ENCODE measurements at places on chromosomes 2 and 18.
A peak's percentile ranks its signal among the peaks of the same experiment; 100 is the strongest.

GRCh38 chr2:200733713-200734198 is 78.0 kb upstream of the BZW1 start:
- no peak for DNase-seq

DNA sequence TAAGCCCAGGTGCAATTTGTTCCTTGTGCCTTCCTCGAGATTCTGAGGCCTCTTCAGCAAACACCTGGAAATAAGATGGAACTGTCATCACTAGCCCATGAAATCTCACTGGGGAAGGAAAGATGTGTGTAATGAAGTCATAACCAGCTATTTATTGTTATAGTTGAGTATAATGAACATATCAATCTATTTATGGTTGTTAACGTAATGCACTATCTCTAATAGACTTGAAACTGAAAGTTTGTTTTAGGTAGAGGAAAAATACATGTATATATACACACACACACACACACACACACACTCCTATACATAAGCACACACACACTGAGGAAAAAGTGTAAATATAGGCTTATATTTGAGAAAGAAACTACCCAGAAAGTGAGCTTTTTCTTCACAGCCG is 62.8 kb downstream of the UGGT1 start:
- no peak for DNase-seq

- no peak for DNase-seq
Measured at GRCh38 chr2:54289917-54290316, 33.9 kb upstream of the TSPYL6 start.

GRCh38 chr2:99032001-99032400 is 96.0 kb upstream of the CRACDL start:
- DNase-seq: no peak

DNA sequence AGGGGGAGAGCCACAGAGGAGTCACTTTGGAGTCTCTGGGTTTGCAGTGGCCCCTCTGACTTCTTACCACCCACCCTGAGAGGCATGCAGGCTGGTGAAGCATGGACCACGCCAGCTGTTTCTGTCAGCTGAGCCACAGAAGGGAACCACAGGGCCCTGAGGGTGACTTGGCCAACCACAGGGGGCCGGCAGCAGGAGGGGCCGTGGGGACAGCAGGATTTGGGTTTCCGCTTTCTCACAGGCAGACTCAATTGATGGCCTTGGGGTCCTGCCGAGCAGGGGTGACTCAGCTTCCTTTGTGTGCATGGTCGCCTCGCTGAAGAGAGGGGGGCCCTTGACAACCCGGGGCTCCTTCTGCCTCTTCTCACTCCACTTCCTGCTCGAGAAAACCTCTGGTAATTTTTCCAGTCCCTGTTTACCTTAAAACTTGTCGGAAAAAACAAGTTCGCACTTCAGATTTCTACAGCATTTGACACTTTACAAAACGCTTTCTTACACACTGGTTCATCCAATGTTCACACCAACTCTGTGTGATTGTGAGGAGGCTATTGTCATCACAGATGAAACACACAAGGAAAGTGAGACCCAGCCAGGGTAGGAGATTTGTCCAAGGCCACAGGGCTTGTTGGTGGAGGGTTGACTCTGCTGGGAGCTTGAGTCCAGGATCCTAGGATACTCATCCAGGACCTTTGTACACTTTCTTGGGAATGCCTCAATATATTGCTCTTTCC is 311.2 kb downstream of the LPIN1 start:
- DNase-seq: peak; percentile 19

GRCh38 chr18:74286856-74287255 is 4.9 kb downstream of the CYB5A start:
- DNase-seq: no peak

DNA sequence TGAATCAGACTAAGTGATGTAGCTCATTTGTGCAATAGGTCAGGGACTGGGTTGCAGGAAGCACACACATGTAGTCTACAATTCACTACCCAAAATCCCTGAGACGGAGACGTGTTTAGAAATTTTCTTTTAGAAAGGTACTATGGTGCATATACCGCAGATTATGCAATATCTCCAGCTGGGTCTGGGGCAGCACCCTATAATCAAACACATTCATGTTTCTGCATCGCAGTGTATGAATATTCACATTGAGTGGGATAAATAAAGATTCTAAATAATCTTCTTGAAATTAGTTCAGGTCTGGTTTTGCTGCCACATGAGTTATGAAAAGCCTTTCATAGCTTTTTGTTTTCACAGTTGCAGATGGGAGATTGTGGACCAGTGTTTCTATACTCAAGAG is 395.7 kb upstream of the FANCL start:
- no peak for DNase-seq

GRCh38 chr18:55996717-55997116 is 408.7 kb upstream of the TCF4 start:
- no peak for DNase-seq

DNA sequence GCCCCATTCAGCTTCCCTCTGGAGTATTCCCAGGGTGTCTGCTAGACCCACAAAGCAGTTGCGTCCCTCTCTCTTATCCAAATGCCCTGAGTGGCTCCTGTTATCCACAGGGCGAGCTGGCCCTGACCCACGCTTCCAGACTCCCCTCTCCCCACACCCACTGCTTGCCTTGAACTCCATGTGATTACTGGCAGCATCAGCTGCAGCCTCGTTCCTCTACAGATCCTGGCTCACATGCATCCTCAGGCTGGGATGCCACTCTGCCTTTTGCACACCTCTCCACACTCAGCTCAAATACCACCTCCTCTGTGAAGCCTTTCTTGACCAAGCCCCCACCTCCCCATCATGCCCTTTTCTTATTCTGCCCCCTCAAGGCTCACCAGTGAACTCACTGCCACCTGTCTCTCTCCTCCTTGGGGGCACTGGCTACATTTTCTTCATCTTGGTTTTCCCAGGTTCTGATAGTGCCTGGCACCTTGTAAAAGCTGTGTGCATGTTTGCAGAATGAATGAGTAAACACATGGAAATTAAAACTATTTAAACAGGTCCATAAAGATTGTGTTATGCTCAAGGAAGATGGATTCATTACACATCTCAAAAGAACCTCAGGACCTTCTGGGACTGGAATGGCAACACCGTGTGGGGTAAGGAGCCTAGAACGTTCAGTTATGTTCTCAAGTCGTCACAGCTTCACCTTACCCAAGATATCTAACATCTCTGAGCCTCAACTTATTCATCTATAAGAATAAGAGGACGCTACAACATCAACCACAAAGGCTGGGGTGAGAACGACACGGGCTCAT is 165.0 kb downstream of the BCL2 start:
- no peak for DNase-seq

DNA sequence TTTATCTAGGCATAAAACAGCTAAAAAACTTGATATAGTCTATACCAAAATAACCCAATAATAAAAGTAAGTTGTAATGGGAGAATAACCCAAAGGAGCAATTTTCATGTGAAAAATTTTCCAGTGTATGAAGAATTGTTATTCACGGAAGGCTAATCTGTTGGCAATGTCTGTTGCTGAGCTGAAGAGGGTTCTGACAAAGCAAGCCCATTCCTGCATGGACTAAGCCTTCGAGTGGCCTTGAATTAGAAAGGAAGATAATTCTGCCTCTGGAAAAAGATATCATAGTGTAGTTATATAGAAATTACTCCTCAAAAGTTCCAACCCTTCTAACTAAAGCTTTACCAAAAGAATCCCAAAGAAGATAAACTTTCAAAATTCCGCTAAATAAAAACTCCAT is 101.5 kb downstream of the MAP2 start:
- no peak for DNase-seq

- no peak for DNase-seq
Measured at GRCh38 chr2:20645761-20646160, 5.1 kb downstream of the HS1BP3 start.

DNA sequence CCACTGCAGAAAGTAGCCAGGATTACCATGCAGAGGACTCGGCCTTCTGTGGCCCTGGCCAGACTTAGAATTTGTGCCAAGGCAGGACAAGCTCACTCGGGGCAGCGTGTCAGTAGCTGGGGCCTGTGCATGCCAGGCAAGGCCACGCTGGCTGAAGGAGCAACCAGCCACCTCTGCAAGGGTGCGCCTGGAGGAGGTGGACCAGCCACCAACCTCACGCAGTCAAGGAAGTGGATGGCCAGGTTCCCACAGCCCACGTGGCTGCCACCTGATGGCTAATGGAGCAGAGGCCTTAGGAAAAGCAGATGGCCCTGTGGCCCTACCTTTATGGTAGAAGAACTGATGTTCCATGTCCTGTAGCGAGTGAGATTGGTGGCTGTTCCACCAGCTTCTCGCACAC is 107.9 kb downstream of the CCDC74A start:
- DNase-seq: no peak

DNA sequence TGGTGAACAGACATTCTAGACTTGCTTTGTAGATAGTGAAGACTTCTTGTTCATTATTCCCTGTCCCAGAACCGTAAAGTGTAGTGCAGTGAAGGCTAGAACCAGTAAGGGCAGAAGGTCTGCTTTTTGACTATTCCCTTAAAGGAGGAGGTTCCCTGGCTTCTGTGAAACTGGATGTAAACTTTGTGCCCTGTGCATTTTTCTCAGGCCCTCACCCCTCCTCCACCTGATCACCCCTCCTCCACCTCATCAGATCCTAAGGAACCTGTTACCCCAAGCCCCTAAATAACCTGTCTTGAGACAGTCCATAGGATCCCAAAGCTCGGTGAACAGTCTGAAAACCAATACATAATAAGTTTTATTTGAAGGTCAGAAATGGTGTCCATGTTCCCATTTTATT is 33.7 kb downstream of the SFT2D3 start:
- DNase-seq: no peak

GRCh38 chr2:138028538-138028937 is 64.3 kb downstream of the HNMT start:
- DNase-seq: no peak

- DNase-seq: no peak
Measured at GRCh38 chr2:24007693-24008092, 2.2 kb upstream of the MFSD2B start.

- DNase-seq: no peak
Measured at GRCh38 chr2:98552499-98553179, 55.7 kb downstream of the COA5 start.

DNA sequence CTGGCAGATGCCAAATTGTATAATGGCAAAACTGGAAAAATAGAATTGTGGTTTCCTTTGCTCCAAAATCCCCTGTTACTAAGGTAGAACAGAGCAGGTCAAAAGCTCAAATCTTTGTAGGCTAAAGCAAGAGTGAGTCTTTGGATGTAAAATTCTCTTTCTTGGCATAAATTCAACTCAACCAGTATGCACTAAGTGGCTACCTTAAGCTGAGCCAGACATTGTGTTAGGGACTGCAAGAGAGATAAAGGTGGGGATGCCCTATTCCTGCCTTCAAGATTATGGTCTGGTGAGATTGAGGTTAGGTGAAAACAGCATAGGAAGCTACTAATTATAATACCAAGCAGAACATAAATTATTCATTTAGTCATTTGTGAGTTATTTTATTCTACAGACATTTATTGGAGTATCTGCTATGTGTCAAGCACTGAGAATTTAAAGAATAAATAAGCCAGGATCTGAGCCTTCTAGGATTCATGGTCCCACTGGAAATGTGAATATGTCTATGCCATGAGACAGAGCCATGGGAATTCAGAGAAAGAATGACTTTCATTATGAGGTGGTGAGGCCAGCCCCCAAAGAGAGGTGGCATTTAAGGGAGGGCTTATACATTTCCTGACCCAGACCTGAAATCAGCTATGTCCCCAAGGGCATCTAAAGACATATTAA is 198.0 kb upstream of the NCKAP5 start:
- DNase-seq: no peak

GRCh38 chr2:30736461-30737325 is 70.6 kb downstream of the CAPN13 start:
- no peak for DNase-seq

DNA sequence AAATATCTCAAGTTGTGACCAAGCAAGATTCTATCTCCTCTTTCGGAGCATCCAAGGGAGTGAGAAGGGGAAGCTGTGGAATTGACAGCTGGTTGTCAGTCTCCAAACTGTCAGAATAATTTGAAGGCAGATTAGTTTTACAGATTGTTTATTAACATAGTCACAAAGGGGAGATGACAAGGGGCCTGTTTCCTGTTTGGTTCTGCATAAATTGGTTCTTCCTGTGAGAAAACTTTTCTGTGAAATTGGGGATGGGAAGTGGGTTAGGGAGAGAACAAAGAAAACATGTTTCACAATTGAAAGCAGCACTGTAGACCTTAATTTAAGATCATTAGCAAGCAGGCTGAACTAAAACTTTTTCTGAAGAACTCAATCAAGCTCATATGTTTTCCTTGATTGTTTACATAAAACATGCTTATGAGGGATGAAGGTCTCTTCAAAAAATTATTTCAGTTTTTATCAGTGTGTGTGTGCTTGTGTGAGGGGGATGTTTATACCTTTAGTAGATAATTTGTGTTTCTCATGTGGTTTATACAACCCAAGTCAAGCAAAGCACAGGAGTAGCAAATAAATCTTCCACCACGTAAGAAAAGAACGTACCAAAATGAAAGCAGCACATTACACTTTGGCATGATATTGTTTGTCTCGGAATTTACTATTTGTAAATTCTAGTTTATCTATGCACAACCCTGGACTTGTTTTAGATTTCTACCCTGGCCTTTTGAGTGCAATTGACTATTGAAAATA is 604.9 kb upstream of the CDH2 start:
- DNase-seq: no peak

GRCh38 chr2:28108143-28108542 is 217.6 kb downstream of the BABAM2 start:
- no peak for DNase-seq

- no peak for DNase-seq
Measured at GRCh38 chr2:54227798-54228197, 28.2 kb downstream of the TSPYL6 start.

- DNase-seq: no peak
Measured at GRCh38 chr18:44826418-44827259, 146.0 kb downstream of the SETBP1 start.

GRCh38 chr2:42336361-42336965 is 24.6 kb downstream of the COX7A2L start:
- no peak for DNase-seq

GRCh38 chr2:130864830-130865800 is 28.4 kb downstream of the ARHGEF4 start:
- no peak for DNase-seq

DNA sequence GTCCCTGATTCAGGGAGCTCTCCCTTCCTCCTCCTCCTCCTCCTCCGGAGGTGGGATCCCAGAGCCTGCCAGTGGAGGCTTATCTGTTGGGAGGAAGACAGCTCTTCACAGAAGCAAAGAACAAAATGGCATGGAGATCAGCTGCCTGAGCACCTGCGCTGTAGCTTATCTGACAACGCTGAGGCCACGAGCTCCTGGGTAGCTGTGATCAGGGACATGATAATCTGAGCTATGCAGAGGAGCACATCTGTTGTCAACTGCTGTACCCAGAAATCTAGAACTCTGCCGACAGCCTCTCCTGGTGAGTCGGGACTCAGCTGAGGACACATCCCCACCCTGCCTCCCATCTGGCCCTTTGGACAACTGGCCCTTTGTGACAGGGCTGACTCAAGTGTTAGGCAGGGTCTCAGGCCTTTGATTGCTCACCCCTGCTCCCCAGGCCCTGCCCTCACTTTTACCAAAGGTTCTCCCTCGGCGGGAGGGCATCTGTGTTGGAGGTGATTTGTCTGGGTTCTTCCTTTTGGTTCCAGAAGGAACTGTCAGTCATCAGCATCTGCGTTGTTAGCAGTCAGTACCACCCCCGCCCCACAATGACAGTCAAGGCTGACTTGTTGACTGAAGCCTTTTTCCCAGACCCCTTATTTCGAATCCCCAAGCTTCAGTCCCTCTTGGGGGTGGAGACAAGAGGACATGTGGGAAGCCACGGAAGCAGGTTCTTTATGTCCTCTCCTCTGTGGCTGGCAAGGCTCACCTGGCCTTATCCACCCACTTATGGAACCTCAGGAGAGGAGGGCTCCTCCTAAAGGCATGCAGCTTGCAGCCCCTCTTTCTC is 5.9 kb upstream of the CNNM3 start:
- DNase-seq: no peak

GRCh38 chr18:75349668-75350511 is 77.6 kb downstream of the SMIM21 start:
- no peak for DNase-seq

Measured in CD8-positive, alpha-beta memory T cell (primary cell).